Omental fat pad (tissue), 4 donors: ENCODE measurements at places on chromosomes 7 and 10.

DNA sequence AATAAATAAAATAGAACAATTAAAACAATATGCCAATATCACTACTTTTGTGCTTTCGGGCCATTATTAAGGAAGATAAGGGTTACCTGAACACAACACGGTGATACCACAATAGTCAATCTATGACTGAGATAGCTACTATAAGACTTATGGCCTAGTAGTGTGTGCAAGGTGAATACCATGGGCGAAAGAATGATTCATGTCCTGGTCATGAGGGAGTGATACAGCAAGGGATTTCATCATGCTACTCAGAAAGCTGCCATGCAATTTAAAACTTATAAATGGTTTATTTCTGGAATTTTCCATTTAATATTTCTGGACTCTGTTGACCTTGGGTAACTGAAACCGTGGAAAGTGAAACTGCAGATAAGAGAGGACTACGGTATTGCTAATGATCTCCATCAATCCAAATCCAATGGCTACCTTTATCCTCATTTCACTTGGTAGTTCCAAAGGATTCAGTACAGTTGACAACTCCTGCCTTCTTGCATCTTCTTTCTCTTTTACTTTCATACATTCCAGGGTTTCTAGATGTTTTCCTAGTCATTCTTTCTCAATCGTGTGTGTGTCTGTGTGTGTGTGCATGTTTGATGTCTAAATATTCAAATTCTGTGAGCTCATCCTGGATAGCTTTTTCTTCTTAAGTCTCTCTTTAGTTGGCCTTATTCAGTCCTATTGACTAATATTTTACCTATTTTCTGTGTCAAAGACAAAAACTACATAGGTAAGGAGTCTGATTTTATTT is 100.5 kb upstream of the MAGI2 start:
- no peak for DNase-seq

GRCh38 chr7:99422186-99422585 is 13.4 kb downstream of the BUD31 start:
- no peak for DNase-seq

- DNase-seq, result no peak
These were observed 3.8 kb downstream of the EPHB4 start for GRCh38 chr7:100823534-100823933.

- DNase-seq, result no peak
These were observed 1269.8 kb downstream of the XPNPEP1 start for GRCh38 chr10:108653531-108653930.

- DNase-seq, result no peak
These were observed 36.6 kb downstream of the AP3M1 start for GRCh38 chr10:74114041-74114448.

- DNase-seq, result no peak
These were observed 40.4 kb upstream of the OPN4 start for GRCh38 chr10:86613905-86614304.

GRCh38 chr10:61316676-61317265 is 136.4 kb downstream of the TMEM26 start:
- no peak for DNase-seq

DNA sequence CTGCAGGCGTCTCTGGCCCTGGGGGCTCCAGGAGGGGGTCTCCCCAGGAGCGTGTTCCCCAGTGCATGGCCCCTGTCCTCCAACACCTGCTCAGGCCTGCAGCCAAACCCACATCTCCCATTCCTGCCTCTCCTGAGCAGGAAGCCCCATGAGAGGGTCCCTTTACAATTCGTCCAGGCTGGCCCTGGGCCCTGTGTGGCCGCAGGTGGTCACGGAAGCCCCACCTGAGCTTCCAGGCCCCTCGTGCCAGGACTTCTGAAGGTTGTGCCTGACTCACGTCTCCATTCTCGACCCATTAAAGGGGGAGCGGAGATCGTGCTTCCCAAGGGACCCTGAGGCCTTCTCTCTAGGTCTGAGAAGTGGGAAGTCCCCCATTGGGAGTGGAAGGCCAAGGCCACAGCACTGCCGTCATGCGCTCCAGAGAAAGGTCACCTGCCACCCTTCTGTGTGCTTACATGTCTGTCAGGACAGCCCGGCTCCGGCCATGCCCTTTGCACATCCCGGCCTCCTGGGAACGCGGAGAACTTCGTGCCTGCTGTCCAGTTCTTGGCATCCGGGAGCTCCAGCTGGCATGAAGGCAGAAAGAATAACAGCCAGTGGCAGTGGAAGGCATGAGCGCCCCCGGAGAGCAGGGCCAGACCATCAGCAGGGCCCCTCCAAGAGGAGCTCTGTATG is 382.3 kb downstream of the DNAJB6 start:
- no peak for DNase-seq

DNA sequence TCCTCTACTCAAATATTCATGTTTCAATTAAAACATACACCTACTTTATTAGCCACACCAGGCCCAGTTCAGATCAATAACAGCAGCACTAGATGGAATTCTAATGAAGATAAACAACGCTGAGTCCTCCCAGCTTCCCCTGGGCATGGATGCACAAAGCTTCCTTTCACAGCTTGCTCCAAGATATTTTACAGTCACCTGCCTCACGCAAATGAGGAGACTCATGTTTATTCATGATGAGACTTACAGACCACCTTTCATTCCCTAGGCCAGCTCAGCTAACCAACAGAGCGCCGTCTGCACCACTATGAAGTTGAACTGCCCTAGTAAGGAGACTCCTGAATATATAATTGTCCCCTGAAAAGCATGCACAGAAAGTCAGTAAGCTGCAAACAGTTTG is 283.0 kb upstream of the AOAH start:
- DNase-seq, result no peak

- no peak for DNase-seq
These were observed 85.5 kb upstream of the PRKG1 start for GRCh38 chr10:50988792-50989191.

GRCh38 chr10:13183625-13184024 is 22.3 kb downstream of the MCM10 start:
- no peak for DNase-seq

DNA sequence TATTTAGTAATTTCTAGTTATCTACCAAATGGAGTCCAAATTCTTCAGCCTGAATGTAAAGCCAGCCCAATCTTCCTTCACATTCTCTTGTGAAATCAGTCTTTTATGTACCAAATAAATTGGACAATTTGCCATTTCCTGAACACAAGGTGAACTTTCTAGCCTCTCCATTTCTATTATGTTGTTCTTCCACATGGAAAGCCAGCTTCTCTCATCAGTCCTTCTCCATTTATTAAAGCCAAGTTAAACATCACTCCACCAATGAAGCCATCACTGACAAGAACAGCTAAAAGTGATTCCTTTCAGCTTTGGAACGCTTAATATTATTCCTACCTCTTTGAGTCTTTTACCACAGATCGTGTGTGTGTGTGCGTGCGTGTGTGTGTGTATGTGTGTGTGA is 88.4 kb downstream of the VPS41 start:
- no peak for DNase-seq

- DNase-seq, result no peak
These were observed 342.5 kb downstream of the PTPRN2 start for GRCh38 chr7:158244873-158245723.

DNA sequence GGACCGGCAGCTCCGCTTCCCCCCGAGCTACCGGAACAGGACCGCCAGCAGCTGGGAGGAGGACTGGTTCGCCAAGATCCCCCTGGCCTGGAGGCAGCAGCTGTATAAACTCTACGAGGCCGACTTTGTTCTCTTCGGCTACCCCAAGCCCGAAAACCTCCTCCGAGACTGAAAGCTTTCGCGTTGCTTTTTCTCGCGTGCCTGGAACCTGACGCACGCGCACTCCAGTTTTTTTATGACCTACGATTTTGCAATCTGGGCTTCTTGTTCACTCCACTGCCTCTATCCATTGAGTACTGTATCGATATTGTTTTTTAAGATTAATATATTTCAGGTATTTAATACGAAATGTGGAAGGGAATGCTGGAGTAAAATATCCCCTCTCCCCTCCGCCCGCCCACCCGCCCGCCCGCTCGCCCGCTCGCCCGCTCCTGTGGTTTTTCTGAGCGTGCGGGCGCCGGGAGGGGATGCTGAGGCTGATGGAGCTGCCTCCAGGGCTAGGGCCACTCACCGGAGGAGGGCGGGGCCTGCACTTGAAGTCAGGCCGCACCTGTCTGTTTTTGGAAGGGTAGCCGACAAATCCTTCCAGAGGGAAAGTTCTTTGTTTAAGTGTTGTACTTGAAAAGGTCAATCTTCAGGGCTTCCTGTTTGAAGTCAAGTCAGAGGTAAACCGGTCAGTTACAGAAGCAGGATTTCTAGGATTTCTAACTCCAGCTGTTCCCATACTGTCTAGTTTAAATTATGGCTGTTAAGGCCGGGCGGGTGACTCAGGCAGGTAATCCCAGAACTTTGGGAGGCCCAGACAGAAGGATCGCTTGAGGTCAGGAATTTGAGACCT is 30.5 kb downstream of the CHST12 start:
- no peak for DNase-seq

GRCh38 chr10:10209167-10209566 is 808.5 kb upstream of the CELF2 start:
- DNase-seq, result no peak

DNA sequence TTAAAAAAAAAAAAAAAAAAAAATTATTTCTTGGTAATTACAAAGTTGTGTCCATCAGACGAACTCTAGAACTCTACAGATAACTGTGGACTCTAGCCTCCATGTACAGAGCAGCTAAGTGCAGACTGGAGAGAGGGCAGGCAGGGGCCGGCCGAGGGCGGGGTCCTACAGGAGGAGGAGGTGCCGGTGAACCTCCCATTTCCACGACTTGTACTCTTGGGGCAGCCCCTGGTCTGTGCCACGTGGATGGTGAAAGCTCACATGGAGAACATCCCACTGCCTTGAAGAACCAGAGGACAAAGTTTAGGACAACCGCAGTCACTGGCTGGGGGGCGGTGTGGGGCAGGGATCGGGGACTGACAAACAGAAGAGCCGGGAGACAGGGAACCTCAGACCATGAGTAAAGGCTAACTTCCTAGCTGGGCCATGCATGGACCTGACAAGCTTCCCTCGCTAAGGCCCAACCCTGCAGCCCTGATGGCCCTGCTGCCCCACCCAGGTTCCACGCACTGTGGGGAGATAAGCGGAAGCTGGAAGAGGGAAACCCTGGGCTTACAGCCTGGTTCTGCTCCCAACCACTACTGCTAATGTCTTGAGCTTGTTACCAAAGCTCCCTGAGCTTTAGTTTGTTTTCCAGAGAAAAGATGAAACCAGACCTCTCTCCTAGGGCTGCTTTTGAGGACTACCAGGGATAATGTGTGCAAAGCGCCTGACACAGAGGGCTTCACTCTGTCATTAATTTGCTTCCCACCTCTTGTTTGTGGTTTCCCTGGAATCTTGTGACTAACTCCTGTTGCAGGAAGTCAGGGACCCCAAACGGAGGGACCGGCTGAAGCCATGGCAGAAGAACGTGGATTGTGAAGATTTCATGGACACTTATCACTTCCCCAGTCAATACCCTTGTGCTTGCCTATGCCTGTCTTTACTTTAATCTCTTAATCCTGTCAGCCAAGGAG is 16.1 kb upstream of the SEC61G start:
- no peak for DNase-seq

GRCh38 chr7:156119771-156120170 is 307.5 kb upstream of the SHH start:
- DNase-seq, result no peak

DNA sequence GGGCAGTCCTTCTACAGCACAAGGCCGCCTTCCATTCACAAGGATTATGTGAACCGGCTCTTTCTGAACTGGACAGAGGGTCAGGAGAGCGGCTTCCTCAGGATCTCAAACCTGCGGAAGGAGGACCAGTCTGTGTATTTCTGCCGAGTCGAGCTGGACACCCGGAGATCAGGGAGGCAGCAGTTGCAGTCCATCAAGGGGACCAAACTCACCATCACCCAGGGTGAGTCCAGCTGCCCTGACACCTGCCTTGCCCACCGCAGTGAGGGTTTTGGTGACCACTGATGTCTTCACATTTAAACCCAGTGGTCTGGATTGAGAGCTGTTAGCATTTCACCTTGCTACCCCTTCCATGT is 918 bp downstream of the PILRB start:
- no peak for DNase-seq

DNA sequence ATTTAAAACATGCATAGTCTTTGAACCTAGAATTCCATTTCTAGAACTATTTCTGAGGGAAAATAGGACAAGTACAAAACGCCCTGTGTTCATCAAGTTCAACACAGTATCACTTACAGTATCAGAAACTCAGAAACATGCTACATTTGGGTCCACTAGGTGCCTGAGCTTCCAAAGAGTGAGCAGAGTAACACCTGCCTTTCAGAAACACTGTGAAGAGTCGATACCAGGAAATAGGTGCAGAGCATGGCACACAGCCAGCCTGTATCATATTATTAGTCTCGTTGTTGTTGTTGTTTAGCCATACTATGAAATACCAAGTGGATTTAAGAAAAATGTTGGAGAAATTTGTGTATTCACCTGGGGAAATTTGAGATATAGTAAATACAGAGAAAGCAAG is 392.1 kb upstream of the MGMT start:
- DNase-seq, result no peak

- DNase-seq, result no peak
These were observed 5.1 kb upstream of the SLC16A12 start for GRCh38 chr10:89540420-89540949.

DNA sequence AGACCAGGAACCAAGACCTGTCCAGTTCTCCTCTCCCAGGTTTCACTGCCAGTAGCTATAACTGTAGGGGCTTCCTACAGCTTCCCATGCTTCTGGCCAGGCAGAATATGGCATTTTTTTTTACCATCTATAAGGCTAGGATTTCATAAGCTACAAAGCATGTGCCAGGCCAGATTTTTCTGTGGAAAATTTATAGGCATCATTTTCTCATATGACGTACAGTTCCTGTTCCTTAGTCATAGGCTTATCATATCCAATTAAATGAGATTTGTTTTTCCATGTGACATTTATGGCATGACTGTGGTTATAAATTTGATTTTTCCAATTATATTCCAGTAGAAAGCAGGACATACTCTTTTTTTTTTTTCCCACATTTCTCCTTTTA is 208.6 kb upstream of the NPY start:
- DNase-seq, result no peak

DNA sequence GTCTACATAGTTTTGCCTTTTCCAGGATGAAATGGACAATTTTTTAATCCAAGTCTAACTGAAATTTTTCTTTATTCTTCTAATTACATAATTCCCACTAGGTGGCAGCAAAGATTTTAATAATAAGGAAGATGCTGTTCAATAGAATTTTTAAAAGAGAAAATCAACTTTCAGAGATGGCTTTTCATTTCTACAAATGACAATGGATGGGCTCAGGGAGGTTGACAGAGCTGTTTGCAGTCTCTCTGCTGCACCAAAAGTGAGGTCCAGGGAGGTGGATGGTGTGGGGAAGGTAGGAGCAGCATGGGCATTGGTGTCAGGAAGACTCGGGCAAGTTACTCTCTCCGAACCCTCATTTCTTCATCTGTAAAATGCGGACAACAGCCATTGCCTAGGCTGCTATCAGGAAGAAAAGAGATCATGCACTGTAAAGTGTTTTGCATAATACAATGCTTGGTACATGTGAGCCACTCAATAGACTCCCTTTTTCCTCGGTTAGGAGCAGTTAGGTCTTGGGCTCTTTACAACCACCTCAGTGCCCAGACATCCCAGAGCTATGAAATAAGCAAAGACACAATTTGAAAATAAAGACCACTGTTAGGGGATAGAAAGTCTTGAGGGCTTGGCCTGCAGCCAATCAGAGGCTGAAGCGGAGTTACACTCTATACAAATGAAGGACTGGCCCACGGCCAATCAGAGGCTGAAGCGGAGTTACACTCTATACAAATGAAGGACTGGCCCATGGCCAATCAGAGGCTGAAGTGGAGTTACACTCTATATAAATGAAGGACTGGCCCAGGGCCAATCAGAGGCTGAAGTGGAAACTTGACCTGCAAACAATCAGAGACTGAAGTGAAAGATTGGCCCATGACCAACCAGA is 107.1 kb downstream of the ABLIM1 start:
- no peak for DNase-seq
